K562 (cell line): ENCODE measurements at places on chromosomes 1 and 21.

DNA sequence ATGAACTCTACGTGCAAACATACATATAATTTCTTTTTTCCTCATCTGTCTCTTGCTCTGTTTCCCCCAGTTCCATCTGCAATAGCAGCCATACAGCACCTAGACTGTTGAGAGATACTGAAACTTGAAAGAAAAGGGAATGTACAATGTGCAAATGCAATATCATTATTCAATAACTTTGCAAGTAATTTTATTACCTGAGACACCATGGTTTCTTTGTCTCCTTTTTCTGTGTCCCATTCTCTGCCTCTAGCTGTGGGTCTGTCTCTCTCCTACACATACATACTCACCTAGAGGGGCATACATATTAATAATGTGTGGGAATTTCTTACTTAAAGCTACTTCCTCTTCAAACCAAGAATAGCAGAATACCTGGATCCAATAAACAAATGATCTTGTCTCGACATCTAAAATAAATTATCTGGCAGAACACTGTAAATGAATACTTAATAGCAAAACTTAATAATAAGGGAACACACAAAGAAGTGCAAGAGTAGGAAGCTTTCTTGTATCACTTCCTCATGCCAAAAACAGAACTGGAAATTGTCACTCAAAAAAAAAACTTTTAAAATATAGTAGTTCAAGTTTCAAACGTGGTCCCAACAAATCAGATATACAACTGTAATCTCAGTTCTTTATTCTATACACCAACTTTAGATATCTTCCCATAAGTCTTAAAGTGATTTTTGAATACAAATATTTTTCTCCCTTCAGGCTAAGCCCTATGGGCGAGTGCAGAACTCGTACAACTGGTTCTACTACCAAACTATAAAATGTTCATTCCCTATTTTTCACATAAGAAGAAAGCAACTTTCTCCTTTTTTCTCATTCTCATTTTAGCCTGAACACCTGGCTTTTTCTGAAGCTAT is 194.6 kb downstream of the NRIP1 start:
- no peak for DNase-seq

DNA sequence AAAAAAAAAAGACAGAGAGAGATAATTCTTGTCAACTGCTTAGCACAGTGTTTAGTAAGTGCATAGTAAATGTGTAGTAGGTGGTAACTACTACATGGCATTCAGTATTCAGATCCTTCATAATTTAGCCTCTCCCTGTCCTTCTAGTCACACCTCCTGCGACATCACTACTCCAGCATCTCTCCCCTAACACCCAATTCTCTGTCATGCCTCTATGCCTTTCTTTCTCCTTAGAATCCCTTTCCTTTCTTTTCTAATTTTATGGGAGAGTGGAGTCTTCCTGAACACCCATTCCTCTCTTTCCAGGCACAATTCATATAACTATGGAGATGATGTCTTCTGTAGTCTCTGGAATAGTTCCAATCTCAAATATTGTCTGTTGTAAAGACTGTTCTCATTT is 3.9 kb upstream of the VPS72 start:
- no peak for DNase-seq

DNA sequence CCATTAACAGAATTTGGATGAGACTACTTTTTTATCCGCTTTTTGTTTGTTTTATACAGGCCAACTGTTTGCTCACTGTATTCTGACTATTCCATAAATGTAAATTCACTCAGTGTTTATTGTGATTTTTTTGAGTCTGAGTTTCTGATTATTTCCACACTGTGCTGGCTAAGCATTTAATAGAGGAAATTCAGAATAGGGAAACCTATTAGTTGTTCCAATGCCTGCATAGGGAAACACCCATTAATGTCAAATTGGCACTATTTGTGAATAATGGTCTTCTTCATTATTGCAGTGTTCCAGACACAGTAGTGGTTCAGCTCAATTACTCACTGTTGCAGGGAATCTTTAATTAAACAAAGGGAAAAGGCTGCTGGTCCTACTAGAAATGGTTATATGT is 174.7 kb upstream of the SGIP1 start:
- DNase-seq, result no peak

GRCh38 chr1:62900566-62900965 is 116.6 kb downstream of the ATG4C start:
- no peak for DNase-seq

GRCh38 chr1:230307213-230307612 is 118.9 kb downstream of the PGBD5 start:
- no peak for DNase-seq

DNA sequence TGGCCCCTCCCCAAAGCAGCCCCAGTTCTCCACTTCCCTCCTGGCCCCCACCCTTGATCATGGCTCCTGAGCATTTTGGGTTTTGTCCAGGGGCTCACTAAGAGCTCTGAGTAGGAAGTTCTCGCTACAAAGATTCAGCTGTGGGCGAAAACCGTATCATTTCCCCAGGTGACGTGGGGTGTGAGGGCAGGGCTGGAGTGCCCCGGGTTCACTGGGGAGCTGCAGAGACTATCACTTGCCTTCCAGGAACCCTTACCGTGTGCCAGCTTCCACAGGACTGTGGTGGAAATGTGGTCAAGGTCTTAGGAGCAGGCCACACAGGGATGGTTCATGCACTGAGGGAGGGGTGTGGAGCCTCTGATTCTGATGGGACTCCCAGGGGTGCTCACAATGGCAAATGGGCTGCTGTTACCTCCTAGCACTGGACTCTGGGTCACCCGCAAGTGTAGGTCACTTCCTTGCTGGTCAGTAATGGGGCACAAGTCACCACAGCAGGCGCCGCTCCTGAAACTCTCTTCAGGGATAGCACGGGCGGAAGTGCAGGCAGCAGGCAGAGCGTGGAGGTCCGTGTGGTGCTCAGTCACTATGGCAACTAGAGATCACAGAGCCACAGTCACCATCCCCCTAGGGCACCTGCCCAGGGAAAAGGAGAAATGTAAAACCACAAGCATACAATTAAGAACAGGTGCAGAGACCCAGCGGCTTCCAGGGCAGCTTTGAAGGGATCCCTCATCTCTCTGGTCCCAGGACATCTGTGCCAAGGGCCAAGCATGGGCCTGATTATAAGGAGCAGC is 35.4 kb downstream of the RSPH1 start:
- no peak for DNase-seq

DNA sequence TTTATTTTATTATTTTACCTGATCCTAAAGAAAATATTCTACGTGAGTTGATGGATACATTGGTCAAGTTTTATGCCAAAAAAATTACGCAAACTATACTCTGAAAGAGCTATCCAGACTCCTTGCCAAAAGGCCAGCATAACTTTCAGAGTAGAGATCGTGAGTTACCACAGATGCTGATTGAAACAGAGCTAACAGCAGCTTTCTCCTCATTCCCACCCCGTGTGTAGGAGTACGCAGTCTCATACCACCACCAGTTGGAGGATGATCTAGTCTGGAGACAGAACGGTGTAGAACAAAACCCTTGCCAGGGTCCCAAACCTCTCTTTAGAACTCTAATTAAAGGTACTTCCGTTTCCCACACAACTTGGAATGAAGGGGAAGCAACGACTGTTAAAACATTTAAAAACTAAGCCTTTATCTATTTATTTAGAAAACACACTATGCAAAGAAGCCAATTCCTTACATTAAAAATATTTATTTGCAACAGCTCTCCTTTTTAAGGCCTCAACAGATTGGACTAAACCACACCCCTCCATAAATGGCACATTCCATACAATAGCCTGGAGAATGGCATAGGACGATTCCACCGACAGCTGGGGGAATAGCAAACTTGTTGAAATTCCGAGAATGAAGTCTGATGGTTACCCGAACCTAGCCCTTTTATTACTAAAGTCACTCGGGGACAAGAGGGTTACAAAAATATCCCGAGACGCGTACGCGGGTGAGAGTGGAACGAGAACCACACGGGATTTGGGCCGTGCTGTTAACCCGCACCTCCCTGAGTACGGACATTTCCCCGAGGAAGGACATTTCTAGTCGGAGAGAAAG is 1.4 kb downstream of the NUCKS1 start:
- DNase-seq, result peak; percentile 47

GRCh38 chr1:234617986-234618736 is 8.2 kb upstream of the IRF2BP2 start:
- no peak for DNase-seq

- DNase-seq, result no peak
Observed at GRCh38 chr1:77874804-77875445, 13.5 kb upstream of the NEXN start.

GRCh38 chr1:195754303-195754702 is 853.9 kb downstream of the KCNT2 start:
- no peak for DNase-seq

DNA sequence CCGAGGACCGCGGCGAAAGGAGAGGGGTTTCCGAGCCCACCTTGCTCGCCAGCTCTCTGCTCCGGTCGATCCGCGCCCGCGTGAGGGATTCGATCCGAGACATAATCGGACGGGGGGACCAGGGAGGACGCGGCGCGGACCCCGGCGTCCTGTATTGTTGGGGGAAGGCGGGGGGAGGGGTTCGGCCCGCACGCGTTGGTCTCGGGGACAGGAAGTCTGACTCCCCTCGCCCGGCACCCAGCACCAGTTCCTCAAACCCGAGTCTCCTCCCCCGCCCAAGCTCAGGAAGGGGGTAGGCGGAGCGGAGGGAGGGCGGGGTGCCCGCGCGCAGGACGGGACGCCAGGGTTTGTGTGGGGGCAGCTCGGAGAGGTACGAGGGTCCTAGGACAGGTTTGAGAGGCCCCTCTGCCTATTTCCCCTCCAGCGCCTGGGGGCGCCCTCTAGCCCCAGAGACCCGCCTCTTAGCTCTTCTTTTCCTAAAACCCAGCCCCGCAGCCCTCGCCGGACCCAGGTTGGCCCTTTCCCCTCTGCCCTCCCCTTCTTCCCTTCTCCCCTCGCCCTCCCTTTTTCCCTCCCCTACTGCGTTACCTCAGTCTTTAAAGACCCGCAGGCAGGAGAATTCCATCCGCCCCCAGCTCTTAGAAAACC is at the start of gene ARHGEF2:
Gene ARHGEF2, minus strand, starts transcription at position 223 of the 648 bp plus-strand sequence. Its CDS starts 120 bp downstream, at position 103.
- DNase-seq, result peak; percentile 90

- no peak for DNase-seq
Observed at GRCh38 chr1:81671038-81671437, 129.7 kb upstream of the ADGRL2 start.

DNA sequence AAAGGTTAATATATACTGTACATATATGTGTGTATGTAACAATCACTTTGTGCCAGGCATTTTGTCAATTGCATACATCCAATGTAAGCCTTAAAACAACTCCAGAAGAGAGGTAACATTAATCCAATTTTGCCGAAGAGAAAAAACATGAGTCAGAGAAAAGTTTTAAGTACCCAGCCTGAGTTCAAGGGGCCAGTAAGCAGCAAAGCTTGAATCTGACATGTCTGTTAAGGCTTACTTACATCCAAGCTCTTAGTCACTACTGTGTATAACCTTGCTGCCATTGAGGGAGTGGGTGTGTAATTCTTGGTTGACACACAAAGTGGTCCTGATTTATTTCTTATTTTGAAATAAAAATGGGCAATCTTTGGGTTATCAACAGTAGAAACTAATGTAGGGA is 360.4 kb upstream of the LYPLAL1 start:
- no peak for DNase-seq

DNA sequence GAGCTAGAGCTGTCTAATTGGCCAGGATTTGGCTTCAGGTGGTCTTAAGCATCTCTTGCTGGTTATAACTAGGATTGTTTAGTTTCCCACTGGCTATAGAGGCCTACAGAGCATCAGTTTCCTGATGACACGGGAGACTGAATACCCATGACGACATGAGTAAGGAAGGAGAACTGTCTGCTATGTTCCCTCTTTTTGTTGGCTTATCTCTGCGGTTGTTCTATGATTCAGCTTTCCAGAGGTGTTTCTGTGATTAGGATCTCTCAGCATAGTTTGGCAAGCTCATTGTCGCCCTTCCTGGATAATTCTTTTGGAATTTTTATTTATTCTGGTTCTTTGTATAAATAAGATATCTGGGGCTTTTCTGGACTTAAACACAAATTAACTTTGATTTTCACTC is 163.4 kb downstream of the OLFM3 start:
- DNase-seq, result no peak

GRCh38 chr1:9848022-9848421 is 24.3 kb upstream of the CLSTN1 start:
- no peak for DNase-seq

DNA sequence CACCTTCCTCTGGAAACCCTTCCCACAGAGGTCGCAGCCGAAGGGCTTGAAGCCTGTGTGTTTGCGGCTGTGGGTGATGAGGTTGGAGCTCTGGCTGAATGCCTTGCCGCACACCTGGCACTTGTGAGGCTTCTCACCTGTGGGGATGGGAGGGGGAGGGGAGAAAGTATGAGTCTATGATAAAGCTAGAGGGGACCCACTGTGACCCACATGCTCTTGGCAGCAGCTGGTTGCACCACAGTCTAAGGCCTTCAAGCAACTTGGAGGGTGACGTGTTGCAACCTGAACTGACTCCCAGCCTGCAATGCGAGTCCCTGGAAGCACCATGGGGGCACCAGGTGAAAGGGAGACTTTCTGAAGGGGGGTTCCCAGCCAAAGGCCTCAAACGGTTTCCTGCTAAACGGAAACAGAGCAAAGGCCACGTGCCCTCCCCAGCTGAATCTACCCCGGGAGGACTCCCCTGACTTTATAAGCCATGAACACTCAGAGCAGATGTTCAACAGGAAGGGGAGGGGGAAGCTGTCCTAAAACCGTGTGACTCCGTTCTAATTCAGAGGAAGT is 10.6 kb downstream of the GFI1 start:
- DNase-seq, result no peak

- no peak for DNase-seq
Observed at GRCh38 chr1:35029761-35030160, 2.0 kb downstream of the ZMYM6 start.

DNA sequence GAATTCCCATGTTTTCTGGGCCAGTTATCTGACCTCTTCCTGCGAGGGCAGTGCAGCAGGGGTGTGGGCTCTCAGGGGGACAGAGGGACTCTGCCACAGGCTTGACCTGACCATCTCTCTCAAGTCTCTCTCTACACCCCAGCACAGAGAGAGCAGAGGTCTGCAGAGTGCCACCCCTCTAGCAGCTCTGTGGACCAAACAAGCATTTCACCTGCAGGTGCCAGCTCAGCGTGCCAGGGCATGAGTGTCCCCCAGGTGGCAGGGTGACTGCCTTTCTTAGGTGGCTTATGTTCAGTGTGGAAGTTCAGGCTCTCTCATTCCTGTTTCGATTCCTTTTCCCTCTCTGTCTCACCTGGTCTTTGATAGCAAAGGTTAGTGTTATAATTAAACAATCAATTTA is 191.3 kb downstream of the CACNA1E start:
- DNase-seq, result no peak

DNA sequence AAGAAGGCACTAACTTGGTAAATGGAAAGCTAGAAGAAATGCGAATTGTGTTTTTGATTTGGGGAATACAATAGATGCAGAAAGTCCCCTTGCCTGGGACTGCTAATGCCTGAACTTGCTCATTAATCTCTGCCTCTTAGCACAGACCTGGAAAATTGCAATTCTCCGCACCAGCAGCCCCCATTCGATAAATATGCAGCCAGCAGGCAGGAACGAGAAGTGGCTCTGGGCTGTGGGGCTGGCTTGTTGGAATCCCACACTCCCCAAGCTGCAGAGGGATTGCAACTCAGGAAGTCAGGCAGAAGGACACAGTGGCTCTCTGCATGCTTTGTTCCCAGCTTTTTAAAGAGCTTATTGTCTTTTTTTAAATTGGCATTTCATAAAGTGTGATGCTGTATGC is 51.3 kb downstream of the PCP4 start:
- DNase-seq, result no peak
